SIG-M5 (cell line): ENCODE measurements at places on chromosomes 5 and 9.

DNA sequence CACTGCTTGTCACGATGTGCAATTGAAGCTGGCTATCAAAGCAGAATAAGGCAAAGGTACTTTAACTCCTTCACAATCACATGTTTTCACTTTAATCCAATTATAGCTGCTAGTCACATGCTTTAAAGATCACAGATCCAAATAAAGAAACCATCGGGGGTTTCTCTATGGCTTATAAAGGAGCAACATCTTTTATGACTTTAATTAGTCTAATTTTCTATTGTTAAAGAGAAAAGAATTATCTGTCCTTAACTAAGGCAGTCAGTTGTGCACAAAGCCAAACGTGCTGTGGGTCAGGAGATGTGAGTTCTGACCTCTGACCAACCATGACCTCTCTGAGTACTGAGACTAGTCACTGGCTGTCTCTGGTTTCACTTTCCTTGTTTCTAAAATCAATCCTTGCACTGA lies 561.1 kb downstream of the RAB3C start:
- no peak for DNase-seq

DNA sequence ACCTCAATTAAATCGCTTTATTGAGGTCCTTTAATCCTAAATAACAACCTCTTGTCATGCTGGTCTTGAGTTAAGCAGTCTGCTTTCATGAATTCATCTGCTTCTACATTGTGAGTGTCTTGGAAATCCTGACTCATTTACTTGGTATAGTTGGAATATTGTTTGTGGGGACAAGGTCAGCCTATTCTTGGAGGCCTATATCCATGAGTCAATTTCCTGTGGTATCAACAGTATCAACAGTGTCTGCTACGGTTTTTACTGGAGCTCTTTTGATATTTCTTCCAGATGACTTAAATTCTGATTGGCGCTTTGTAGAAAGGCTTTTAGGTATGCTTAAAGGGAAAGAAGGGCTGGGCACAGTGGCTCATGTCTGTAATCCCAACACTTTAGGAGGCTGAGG lies 71.2 kb upstream of the PARP8 start:
- peak; percentile 10 for DNase-seq

DNA sequence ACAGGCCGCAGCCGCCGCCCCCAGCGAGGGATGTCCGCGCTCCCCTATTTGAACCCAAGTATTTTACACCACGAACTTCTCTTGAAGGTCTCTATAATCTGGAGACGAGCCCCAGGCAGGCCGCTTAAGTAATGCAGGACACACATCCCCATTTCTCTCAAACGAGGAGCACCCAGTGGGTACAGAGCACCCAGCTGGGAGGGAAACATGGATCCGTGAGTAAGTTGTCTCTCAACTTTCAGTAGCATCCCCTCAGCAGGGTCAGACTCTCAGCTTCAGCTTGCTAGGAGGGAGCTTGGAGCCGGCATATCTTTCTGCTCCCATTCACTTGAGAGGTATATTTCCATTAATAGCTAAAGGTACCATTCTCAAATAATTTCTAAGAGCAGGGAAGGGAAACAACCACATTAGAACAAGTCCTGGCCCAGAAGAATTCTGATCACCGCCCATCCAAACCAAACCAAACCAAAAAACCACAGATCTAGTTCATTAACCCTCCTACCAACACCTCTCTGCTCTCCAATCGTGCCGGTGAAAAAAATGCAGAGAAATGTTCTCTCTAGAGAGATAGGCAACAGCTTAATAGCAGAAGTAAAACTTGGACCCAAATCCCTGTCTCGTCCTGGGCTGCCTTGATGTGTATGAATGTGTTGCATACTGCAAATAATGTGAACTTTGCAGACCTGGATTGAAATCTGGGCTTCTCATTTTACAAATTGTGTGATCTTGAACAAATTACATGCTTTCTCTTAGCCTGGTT lies 910 bp downstream of the TDRD7 start:
- no peak for DNase-seq

DNA sequence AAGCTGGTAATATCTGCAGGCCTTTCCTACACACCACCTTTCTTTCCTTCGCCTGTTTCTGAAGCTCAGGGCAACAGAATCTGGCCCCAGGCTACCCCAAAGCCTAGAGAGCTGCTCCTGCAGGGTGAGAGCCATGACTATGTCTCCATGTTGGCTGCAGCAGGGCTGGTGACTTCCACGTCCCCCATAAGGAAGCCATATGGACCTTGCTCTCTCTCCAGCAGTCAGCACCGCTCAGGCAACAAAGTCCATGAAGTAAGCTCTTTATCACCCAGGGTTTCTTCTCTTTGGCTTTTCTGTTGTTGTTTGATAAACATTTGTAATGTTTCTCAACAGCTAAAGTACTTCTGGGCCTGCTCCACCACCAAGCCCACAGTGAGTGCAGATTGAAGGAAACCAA lies 125.2 kb downstream of the SLIT3 start:
- DNase-seq = no peak

DNA sequence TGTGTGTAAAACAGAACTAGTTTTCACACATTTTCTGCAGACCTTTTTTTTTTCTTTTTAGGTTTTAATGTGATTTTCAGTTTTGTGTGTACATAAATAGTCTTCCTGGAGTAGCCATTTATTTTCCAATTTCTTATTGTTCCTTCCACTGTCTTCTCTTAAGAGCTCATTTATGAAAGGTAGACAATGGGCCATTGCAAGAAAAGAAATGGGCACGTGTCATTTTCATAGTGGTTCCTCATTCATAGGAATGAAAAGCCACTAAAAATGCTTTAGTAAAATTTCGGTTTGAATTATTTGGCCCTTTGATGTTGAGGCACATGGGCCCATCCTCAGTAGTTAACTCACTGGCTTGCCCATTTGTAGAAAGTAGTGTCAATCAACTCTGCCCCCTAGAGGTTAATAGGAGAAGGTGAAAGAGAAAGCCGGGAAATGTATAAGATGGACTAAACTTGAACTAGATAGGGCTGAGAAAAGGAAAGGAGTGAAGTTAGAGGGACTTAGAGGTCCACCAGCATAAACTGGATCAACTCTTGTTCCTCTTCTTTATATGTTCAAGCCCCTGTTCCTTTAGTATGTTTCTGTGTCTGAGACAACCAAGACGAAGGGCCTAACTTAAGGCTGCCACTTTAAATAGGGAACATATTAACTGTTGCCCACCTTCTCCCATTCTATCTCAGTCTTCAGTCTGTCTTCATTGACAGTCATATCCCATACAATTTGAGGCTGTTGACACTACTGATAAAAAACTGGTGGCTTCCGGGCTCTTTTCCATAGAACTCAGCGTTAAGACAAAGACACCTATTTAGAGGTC lies 72.6 kb downstream of the SMARCA2 start:
- DNase-seq = no peak

GRCh38 chr9:89494199-89494598 lies 3.7 kb downstream of the SEMA4D start:
- no peak for DNase-seq

DNA sequence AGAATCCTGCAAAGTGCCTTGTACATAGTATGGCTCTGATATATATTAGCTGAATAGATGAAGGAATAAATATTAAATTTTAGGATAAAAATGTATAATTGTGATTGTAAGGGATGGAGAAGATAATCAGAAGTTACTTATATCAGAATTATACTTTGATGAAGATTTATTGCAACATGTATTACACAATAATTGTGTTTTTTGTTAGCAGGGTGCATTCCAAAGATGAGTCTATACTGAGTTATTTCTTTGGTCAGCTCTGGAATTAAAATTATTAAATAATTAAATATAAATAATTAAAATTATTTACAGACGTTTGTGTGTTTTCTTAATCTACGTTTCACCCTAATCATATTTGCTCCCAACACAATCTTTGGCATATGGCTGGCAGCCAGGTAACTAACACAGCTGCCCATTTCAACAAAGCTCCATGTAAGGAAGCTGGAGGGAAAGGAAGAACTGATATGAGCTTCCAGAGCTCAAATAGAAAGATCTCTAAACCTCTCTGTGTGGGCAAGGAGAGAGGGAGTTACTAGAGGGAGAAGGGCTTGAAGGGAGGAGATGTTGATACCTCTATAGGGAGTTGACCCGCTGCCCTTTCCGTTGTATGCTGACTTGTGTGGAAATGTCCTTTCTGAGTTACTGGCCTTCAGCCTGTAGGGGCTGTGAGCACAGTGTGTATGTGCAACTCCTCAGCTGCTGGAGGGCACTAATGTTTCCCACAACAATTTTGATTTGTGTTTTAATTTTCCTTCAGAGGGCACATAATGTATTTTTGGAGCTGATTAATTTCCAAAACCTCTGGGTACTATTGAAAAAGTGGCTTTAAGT lies 403.4 kb downstream of the MAN2A1 start:
- no peak for DNase-seq

- no peak for DNase-seq
Observed at GRCh38 chr5:161311146-161311708, 235.3 kb downstream of the GABRB2 start.

DNA sequence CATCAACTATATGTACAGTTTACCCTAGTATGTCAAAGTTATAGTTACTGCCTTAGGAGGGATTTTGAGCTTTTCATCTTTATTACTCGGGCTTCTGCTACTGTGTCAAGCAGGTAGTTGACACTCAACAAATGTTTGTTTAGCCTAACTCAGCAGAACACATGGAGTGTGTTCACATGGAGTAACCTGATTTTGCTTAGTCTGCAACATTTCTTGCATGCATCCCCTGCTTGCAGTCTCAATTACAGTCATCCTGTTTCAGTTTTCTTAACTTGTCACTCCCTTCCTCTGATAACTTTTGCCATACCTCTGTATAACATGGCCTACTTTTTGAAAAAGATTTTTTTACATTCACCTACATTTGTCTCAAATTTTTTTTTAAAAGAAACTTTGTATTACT lies 135.5 kb downstream of the NMUR2 start:
- no peak for DNase-seq

GRCh38 chr5:137888466-137888862 lies 793 bp upstream of the PKD2L2 start:
- no peak for DNase-seq
